ENCODE measurements at places on chromosomes 5 and 9. TPM values are rescaled to one million over a fixed set of nuclear protein-coding genes. Genes with fewer than 3 reads are reported as not detected.

GRCh38 chr9:113356686-113357292, 7.4 kb downstream of the BSPRY start:
- no peak for DNase-seq

Gene TXNDC8
- polyA plus RNA-seq, result not detected

Gene HTR1A
- polyA plus RNA-seq, result not detected

DNA sequence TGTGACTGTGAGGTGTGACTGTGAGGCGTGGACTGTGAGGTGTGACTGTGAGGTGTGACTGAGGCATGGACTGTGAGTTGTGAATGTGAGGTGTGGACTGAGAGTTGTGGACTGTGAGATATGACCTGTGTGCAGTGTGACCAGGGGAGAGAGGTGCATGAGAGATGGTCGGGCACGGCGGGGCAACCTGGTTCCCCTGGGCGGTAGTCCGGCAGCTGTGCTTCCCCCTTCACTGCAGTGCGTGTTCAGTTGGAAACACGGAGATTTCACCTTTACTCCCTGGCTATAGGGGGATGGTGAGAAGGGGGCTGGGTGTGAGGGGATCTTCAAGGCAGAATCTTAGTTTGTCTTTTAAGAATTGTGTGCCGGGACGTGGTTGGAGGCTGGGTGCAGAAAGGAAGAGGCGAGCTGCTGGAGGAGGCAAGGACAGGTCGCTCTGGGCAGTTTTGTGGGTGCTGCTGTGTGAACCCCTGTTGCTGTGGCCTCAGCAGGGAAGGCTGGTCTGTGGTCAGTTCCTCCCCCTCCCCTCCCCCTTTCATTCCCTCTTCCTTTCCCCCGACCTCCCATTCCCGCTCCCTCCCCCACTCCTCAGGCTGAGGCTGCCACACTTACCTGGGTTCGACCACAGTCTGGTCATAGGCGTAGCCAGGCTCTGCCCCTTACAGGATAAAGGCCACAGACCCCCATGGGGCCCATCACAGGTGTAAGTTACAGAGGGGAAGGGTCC, 39.3 kb downstream of the CEP72 start:
- DNase-seq, result no peak

DNA sequence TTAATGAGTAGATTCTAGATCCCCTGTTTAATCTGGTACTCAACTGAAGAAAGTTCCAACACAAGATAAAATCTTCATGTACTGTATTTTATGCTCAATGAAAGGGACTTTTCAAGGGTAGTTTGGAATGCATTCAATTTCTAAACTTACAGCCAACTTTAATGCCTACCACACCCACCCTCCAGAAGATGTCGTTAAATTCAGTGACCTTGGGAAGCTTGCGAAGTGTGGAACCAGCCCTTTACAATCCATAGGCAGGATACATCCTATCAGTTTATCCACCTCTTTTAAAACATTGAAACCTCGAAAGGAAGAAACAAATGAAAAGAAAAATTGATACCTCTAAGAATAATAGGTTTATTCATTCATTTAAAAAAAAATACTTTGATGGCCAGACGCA, 20.2 kb downstream of the TRPM6 start:
- DNase-seq, result no peak

DNA sequence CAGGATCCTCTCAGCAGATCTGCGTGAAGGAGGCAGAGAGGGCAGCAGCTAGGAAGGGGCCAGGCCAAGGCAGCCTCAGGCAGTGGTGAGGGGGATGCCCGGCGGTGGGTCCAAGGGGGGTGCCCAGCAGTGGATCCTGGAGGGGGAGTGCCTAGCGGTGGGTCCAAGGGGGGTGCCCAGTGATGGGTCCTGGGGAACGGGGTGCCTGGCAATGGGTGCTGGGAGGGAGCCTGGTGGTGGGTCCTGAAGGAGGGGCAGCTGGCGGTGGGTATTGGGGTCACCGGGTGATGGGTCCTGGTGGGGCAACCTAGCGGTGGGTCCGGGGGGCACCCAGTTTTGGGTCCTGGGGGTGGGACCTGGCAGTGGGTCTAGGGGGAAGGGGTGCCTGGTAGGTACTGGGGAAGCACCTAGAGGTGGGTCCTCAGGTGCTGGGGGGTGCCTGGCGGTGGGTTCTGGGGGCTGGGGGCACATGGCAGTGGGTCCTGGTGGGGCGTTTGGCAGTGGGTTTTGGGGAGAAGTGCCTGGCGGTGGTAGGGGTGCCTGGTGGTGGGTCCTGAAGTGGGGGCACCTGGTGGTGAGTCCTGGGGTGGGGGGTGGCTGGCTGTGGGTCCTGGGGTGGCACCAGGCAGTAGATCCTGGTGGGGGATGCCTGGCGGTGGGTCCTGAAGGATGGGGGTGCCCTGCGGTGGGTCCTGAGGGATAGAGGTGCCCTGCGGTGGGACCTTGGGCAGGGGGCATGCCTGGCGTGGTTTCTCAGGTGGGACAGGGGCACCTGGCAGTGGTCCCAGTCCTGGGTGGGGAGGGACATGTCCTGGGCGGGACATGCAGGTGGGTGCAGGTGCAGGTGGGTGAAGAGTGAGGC, 1.9 kb downstream of the LRRC14B start:
- DNase-seq, result no peak

Gene AK3
- 54.1 TPM for polyA plus RNA-seq

Gene GABRA1
- not detected for polyA plus RNA-seq

Gene CHMP5
- polyA plus RNA-seq, result 73.6 TPM

Gene CLTB
- polyA plus RNA-seq, result 52.3 TPM

- no peak for DNase-seq
Observed at GRCh38 chr9:18009902-18010301, 431.0 kb downstream of the SH3GL2 start.

GRCh38 chr5:151239237-151239861, 13.6 kb upstream of the GM2A start:
- peak; percentile 72 for DNase-seq

- no peak for DNase-seq
Observed at GRCh38 chr5:77499441-77499840, 7.3 kb upstream of the WDR41 start.

Data from muscle of back (tissue), 13 donors.